NCI-H82 (cell line): ENCODE measurements at places on chromosomes 16 and 17.

DNA sequence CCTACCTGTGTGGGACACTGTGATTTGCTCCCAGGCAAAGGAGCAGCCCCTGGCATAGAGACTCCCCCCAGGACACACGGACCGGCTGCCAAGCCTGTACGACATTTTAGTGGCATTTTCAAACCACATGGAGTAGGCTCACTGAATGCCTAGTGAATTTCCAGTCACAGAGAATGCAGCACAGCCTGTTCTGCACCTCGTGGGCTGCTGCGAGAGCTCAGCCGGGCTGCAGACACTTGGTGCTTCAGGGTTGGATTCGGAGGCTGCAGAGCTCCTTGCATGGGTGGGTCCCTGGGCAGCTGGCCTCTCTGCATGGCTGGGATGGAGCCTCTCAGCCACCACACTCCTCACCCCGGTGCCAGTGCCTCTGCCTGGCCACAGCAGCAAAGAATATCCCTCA is 51.2 kb upstream of the HNF1B start:
- DNase-seq = no peak

- DNase-seq = no peak
These were observed 73.2 kb downstream of the NT5M start for GRCh38 chr17:17376362-17376761.

GRCh38 chr16:10308305-10309193 is 77.3 kb upstream of the ATF7IP2 start:
- no peak for DNase-seq

- DNase-seq = no peak
These were observed 18.0 kb upstream of the DBNDD1 start for GRCh38 chr16:90037276-90037675.

GRCh38 chr16:89801800-89802199 is 14.6 kb downstream of the FANCA start:
- no peak for DNase-seq

DNA sequence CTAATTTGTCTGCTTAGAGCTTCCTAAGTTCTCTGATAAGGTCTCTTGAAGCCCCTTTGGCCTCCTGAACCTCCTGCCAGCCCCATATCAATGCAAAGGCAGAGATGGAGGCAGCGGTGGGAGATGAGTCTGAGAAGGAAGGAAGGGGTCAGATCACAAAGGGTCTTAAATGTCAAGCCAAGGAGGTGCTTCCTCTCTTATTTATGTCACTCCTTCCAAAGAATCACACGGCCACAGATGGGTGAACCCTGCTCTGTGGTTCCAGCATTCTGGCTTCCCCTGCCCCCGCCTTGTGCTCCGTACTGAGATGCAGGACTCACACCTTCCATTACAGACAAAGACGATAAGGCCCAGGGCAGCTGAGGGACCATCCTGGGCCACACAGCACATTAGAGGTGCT is 96.3 kb downstream of the GSG1L start:
- DNase-seq = no peak

- no peak for DNase-seq
These were observed 54.8 kb upstream of the MSI2 start for GRCh38 chr17:57201481-57201880.

GRCh38 chr16:53435066-53435688 is 906 bp downstream of the RBL2 start:
- peak; percentile 83 for DNase-seq

DNA sequence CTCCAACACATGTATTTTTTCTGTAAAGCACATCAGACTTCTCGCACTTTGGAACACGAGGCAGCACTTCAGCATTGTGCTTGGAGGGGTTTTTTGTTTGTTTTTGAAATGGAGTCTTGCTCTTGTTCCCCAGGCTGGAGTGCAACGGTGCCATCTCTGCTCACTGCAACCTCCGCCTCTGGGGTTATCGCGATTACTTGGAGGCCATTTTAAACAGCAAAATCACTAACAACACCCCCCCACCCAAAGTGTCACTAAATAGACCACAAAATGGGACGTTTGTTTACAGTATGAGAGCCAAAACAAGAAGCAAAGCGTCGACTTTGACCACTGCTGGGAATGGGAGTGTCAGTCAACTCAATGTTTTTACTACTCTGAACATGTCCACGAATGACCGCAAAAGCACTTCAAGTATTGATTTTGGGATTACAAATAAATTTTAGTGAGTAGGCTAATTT is 9.0 kb upstream of the C16orf87 start:
- DNase-seq = no peak
